CD4-positive, alpha-beta T cell treated with Interleukin-6 for 4 hours (primary cell): ENCODE measurements at places on chromosomes 2 and 18.

- DNase-seq: no peak
Observed at GRCh38 chr2:72926811-72927465, 9.6 kb downstream of the EMX1 start.

GRCh38 chr2:219104107-219105035, 43.6 kb upstream of the IHH start:
- DNase-seq: no peak

DNA sequence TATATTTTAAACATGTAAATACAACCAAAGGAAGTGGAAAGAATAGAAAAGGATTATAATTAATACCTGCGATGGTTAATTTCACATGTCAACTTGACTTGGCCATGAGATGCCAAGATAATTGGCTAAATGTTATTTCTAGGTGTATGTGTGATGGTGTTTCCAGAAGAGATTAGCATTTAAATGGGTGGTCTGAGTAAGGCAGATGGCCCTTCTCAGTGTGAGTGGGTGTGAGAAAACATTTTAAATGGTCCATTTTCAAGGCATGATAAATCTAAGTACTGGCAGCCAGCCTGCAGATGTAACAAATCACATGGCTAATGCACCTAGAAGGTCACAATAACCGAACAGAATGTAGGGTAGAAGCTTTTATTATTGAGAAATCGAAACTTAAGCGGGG, 99.6 kb upstream of the CDH7 start:
- no peak for DNase-seq

DNA sequence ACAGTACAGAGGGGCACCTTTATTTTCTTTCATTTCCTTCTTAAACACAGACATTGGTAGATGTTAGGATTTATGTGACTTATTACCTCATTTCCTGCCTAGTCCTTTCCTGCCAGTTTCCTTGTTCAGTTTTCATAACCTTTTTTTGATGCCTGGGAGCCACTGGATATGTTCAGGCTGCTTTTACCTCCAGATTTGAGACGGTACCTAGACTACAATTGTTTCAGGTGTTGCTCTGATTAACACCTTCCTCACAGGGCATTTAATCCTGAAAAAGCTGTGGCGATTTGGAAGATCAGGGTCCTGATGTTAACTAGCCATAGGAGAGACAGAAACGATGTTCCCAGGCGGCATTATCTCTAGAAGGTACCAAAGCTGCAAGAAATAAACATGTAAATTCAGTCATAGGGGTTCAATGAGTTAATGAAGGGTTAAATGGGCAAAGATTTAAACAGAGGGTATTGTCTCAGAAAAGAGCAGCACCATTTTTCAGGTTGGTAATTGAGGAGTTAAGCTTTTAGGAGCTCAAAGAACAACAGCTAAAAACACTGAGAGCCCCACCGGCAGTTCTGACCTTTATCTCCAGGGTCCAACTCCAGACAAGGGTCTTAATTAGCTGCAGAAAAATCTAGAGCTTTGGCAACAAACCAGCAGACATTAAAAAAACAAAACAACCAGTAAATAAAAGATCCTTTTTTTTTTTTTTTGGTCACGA, 93.3 kb downstream of the HRH4 start:
- no peak for DNase-seq

DNA sequence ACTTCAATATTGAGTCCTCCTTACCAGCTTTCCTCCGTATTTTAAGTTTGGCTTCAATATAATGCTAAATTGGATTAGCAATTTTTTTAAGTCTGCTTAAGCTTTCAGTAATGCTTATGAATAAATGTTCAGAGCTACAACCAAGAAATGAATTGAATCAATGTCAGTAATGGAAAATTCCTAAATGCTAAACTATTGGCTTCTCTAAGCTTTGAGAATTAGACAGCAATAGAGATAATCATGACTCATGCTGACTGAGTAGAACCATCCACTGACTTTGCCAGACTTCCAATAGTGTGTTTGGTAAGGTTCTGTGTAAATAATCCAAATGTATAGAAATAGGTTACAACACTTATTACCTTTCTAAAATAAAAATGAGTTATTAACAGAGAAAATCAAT, 8.9 kb upstream of the PDE1A start:
- DNase-seq: no peak

DNA sequence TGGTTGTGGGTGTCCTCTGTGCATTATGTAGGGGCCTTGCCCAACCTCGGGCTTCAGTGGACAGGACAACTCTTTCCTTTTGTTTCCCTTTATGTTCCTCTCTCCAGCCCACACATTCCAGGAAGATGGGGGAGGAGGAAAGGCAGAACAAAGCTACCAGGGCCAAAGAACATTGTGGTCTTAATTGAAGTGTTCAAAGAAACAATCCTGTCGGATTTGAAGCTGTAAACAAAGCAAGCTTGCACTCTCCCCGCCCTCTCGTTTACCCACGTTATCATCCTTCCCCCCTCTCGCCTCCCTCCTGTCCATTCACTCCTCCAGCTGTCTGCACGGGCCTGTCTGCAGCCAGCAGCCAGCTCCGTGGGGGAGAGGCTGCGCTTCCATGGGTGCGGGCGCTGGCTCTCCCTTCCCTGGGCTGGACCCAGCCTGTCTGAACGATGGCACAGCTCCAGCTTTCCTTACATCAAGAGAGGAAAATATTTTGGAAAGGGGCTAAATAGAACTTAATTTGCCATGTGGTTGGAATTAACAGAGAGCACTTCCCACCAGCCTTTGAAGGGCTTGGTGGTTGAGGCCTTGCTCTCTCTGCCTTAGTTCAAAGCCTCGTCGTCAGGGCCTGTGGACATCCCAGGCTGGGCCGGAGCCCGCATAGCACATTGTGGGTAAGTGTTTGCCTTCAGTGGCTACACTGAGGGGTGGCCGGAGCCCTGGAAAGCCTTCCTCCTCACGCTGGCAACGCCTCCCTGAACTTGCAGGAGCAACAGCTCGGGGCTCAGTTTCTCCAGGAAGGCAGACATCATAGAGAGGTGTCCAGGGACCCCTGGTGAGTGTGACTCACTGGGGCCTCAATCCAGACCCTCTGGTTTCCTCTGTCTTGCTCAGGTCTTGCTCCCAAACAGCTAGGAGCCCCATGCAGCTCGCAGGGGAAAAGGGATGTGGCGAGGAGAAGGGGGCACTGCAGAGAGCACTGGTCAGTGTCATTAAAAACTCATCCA, 60.6 kb upstream of the HS6ST1 start:
- DNase-seq: no peak

- no peak for DNase-seq
Observed at GRCh38 chr2:235106874-235107639, 155.2 kb downstream of the SH3BP4 start.

DNA sequence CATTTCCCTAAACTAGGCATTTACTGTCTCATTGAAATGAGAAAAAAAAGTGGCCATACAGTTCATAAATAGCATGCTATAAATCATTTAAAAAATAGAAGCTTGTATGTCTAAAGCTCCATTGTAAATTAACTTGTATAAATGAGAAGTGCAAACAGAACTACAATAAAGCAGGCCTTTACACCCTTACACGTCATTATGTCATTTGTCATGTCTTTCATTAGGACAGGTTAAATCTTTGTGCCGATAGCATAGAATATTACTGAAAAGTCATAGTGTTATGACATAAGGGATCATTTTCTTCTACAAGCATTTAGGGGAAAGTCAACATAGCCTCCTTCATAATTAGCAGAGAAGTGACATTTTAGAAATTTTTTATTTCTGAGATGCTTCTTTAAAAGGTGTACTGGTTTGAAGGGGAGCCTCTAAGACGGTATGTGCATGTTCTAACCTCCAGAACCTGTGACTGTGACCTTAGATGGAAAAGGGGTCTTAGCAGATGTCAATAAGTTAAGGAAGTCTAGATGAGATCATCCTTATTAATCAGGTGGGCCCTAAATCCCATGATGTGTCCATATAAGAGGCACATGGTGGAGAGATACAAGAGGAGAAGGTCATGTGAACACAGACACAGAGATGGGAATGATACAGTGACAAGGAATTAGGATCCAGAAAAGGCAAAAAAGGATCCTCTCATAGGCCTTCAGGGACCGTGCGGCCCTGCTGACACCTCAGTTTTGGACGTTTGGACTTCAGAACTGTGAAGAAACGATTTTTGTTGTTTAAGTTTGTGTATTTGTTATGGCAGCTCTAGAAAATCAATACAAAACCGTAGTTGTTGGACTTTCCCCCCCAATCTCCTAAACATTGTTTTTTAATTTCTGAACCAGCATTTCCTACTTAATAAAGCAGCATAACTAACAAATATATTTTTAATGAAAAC, 863.7 kb downstream of the MBD2 start:
- DNase-seq: no peak

GRCh38 chr2:54706622-54707021, 16.8 kb upstream of the EML6 start:
- no peak for DNase-seq

- DNase-seq: peak; percentile 28
Observed at GRCh38 chr2:223865124-223865523, 27.7 kb upstream of the AP1S3 start.

DNA sequence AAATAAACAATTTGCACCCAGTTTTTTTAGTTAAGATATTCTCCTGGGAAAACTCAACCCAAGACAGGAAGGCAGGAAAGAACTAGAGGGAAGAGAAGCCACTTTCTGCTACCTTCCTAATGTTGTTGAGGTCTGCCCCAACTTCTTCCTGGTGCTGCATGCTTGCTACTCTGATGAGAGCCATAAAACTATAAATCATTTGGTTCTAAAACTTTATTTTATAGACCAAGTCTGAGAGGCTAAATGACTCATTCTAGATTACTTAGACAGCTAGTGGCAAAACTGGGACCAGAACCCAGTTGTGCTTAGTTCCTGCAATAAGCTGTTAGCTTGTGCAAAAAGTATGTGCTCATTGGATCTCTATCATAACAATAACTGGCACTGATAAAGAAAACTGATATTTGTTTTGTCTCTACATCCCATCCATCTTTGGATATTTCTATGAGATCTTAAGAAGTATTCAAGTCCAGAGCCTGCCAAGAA, 344.9 kb upstream of the SLC14A2 start:
- no peak for DNase-seq

DNA sequence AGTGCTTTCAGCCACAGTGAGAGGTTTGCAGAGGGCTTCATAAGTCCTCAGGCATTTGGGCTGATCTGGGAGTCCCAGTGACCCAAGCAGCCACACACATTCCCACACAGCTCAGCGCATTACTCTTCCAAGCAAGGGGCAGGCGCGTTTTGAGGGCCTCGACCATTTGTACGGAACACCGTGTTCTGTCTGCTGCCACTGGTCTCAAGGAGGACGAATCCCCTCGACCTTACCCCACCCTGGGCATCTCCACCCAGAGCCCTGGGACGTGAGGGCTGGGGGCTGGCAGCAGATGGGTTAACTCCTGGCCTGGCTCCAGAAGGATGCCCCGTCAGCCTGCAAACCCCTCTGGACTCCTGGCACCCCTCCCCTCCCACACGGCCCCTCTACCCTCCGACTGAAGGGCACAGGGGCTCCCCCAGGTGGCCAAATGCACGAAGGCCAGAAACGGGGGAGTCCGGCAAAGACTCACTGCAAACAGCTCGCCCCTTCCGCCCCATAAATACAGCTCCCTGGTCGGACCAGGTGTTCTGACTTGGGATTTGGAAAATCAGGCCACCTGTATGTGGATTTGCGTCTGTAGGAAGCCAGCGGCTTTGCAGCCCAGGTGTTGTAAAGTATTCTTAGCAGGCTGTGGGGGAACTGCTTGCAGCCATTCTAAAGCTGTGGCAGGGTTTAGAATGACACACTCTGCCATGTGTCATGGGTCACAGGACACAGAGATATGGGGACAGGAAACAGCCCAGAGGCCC, 33.6 kb upstream of the PTMA start:
- peak; percentile 67 for DNase-seq

GRCh38 chr2:236973343-236973980, 112.2 kb upstream of the COPS8 start:
- no peak for DNase-seq

DNA sequence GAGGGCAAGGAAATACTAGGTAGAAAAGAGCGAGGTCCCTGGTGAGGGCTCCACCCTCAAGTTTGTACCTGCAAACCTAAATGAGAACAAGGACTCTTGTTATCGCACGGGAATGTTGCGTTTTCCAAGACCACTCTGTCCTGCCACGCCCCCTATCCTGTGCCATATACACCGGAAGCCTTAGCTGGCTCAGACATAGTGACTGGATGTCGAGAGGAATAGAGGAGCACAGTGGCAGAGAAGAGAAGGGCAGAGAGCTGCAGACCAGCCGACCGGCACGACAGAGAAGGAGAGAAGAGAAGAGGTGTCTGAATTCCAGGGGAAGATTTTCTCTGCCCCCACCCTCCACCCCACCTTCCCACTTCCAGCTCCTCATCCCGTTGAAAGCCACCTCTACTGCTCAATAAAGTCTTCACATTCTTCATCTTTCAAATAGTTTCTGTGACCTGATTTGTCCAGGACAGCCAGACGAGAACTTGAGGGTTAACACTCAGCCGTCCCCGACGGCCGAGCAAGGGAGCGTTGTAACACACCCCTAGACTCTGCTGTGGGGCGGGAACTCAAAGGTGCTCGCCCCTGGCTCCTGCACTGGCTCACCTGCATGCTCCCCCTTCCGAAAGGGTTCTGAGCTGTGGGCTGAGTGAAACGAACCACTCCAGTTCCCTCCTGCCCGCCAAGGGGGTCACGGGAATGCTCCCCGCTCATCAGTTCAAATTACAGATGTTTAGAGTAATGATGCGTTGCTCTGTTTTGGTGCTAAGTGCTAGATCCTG, 24.9 kb upstream of the COL3A1 start:
- DNase-seq: no peak

DNA sequence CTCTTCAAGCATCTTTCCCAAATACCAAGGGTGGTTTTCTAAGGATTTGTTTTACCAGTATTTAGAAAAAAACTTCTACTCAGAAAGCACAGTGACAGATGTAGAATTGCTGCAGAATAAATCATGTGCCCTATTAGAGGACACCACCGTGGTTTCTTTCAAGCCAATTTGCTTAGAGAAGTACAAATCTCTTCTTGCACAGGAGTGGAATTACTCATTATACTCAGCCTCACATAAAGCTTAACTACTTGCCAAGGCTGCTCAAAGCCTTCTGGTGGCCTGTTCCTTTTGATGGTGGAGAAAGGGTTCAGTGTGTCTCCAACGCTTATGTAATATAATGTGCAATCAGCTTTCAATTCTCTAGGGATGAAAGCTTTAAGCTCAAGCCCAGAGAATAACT, 66.5 kb upstream of the CTNNA2 start:
- no peak for DNase-seq

- DNase-seq: no peak
Observed at GRCh38 chr2:177832611-177833433, 239.8 kb downstream of the PDE11A start.

DNA sequence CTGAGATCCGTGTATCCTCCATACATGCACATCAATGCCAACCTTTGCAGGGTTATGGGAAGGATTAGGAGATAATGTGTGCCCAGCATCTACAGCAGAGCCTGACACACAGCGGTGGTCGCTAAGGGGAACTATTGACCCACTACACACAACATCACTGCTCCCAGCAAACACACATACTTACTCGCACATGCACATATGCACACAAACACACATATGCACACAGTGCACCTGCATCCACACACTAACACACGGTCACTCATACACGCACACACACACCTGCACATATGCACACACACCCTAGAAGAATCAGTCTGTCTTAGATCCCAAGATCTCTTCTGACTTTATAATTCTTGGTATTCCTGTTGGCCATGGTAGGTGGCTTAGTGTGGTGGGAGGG, 118.3 kb downstream of the GYPC start:
- DNase-seq: no peak
